NCI-H446 (cell line): ENCODE measurements at places on chromosomes 4 and X.

- no peak for DNase-seq
These were observed 527.0 kb downstream of the RAB28 start for GRCh38 chr4:12957108-12957507.

GRCh38 chr4:133647206-133647605, 498.1 kb downstream of the PCDH10 start:
- no peak for DNase-seq

GRCh38 chr4:156228676-156229075, 275.0 kb upstream of the CTSO start:
- no peak for DNase-seq

DNA sequence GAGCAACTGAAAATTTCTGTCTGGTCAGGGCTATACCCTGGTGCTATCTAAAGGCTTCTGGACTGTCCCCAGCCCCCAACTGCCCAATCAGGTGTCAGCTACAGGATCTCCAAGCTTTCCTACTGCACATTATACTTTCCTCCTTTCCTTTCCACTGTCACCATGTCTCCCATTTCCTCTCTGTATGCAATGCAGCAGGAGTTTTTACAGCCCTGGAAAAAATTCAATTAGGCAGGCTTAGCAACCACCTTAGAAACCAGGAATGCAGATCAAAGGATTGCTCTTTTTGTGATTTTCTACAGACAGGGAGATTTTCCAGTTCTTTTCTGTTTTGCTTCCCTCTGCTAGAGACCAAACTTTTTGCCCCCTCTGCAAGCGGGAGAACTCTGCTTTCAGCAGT, 6.0 kb upstream of the NAF1 start:
- no peak for DNase-seq

- DNase-seq: peak; percentile 42
These were observed 200.8 kb downstream of the MGST2 start for GRCh38 chr4:139866276-139866962.

- no peak for DNase-seq
These were observed 686 bp downstream of the FIP1L1 start for GRCh38 chr4:53378171-53378482.

DNA sequence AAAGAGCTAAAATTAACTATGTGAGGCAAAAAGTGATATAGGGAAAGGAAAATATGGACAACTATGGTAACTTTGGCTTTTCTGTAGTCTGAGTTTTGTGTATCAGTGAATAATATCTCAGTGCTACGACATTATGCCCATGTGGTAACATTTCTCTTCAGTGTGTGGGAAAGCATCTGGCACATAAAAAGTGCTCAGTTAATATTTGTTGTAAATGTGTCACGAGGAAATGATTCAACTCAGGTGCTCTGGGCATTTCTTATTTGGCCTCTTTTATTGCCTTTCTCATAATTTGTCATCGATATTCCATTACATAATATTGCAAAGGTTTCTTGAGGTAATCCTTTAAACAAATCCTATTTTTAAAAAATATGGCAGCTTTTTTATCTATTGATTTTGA, 17.6 kb downstream of the OFD1 start:
- DNase-seq: no peak

DNA sequence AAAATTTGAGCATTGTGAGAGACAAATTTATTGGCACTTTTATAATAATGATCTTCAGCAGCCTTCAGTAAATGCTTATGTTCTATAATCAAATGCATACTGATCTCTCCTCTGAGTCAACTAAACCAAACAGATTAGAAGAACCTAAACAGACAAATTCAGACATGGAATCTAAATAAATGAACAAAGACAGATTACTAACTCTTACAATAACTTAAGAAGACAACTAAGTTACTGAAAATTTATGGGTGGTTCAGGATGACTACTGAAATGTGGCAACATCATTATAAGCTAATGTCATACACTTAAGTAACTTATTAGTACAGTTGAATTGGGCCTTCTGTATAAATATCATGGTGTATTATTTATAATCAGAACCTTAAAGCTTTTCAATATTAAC, 127.3 kb downstream of the NEK1 start:
- no peak for DNase-seq

DNA sequence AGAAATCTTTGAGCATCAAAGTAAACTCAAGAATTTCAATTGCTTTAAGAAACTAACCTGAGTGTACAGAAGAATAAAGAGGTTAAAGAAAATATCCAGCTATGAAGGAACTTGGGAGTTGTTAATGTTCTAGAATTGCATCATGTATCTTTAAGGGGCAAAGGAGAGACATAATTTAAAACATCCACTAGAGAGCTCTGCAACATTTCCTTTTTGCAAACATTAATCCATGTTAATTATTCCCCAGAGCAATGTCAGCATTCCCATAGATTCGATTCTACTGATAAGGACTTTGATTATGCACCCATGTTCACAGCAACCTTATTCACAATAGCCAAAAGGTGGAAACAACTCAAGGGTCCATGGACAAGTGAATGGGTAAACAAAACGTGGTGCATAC, 80.2 kb upstream of the SORBS2 start:
- DNase-seq: no peak

GRCh38 chrX:76977452-76977851, 469.7 kb upstream of the FGF16 start:
- no peak for DNase-seq

DNA sequence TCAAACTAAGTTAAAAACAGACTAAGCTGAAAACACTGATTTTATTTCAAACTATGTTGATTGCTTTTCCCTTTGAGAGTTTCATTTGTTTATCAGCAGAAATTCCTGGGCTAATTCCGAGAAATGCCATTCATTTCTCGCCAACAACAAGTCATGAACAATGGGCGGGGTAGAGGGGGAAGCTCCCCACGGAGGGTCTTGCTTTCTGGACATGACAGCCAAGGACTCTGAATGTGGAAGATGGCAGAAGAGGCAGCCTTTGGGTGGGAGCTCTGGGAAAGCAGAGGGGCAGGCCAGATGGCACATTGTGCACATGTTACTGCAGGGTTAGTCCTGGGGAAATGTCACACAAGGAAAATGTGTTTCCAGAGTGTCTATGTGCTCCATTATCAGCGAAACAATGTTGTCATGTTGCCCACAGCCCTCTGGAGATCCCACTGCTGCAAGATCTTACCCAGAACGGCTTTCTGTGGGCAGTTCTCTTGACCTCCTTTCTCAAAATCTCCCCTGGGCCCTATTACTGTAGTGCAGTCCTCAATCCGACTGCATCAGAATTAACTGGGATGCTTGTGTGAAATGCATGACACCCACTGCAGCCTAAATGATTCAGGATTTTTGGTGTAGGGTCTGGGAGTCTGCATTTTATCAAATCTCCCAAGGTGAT, 45.0 kb downstream of the CHRDL1 start:
- no peak for DNase-seq

DNA sequence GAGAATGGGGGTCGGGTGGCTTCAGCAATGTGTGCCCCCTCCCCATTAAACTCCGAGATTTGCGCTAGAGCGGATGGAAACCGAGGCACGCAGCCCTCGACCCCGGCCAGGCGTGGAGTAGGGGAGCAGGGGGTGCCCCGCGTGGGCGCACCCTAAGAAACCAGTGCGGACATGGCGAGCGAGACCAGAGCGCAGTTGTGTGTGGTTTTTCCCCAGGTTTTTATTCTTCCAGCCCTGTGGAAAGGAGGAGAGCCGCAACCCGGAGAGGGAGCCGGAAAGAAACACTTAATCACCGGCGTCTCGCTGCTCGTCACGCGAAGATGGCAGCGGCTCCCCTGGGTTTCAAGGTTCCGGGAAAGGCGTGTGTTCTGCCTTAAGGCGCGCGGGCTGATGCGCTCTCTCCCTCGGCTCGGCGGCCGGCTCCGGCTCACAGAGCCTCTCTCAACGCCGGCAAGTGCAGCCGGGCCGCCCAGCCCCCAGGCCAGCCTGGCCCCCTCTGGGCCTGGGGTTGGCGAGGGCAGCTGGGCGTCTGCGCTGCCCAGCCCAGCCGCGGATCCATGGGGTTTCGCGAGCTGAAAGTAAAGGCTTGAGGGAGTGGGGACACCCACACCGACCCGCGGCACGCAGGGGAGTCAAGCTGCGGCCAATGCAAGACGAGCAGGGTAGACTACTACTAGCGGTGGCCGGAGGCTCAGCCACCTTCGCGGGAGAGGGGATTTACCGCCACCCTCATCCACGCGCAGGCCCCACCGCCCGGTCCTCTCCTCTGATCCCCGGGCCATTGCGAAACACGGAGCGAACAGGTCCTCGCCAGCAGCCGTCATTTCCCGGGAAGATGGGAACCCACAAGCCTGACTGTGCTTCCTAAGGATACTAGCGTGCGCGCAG, 74.0 kb upstream of the BCOR start:
- DNase-seq: no peak

DNA sequence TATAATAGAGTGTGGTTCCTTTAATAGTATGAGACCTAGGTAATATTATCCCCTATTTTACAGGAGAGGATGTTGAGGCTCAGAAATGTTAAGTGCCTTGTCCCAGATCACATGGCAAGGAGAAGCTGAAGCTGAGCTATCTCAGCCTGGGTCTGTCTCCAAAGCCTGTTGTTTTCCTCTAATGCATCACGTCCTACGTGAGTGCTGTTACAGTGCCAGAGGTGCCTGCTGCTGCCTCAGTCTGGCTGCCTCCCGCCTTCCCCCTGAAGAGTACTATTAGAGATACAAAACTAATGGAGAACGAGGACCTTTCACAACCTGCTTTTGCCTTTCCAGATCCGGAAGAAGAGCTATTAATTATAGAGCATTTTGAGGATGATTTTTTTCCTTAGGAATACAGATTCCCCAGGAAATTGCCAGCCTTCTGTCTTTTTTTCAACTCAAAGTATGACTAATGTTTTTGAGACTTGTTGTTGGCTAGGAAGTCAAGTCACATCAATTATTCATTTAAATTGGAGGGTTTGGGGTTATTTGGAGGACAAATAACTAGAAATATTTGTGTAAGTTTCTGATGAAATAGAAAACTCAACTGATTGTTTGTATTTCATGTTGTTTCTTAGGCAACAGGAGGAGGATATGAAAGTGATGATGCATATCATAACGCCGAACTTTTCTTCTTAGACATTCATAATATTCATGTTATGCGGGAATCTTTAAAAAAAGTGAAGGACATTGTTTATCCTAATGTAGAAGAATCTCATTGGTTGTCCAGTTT, 43.9 kb upstream of the MTMR1 start:
- DNase-seq: peak; percentile 23

DNA sequence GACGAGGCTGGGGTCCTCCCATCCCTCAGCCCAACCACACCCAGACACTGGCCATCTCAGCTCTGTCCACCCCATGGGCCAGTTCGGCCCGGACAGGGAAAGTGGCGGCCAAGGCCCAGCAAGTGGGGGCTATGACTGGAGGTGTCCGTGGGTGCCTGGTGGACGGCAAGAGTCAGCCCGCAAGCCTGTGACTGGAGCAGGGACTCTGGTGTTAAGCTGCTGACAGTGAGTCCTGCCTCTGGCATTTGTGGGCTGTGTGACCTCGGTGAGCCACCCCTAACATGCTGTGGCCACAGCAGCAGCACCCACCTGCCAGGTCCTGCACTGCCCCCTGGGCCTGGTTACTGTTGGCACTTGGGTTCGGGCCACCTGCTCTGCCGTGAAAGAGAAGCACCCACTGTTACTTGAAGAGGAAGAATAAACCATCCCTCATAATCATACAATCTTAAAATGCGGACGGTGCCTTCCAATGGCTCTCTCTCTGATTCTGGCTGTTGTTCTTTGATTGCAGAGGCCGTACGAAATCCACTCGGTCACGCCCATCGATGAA, 252.0 kb downstream of the EVC2 start:
- DNase-seq: no peak

DNA sequence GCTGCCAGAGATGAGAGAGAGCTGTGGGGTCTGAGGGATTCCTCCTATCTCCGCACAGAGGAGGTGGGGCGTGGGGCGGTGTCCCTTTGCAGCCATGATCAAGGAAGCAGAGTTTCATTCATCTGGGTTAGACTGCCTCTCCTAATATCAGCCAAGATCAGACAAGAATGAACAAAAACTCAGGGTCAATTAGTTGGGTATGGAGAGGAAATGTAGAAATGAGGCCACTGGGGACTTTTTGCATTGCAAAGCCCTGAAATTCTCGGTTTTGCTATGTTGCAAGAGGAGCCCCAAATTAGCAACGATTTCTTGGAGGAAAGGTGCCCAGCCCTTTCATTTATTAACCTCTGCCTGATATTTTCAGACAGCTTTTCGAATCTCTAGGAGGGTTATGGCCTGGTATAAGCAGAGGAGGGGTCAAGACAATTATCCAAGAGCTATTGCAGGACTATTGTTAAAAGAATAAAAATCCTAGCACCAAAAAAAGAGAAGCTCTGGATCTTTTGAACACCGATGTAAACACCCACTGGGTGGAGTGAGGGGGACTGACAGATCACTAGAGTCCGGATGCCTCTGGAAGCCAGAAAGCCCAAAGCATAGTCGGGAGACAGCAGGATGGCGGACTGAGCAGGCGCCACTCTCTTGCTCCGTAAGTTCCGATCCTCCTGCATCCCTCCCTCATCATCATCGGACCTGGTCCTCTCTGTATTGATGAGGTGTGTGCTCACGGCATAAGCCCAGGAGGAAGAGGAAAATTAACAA, 34.4 kb upstream of the ACSL1 start:
- no peak for DNase-seq

DNA sequence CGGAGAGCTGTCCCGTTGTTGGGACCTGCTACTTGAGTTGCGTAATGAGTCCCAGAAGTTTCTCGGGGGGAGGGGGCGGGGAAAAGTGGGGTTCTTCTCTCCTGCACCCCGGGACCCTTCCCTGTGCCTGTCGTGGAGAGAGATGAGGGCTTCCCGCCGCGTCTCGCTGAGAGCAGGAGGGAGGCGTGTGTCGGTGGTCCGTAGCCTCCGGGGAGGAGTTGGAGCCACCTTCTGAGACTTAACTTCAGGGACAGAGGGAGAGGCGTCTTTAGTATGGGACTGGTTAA, 698 bp downstream of the AFF1 start:
- DNase-seq: no peak

- no peak for DNase-seq
These were observed 12.5 kb downstream of the RFC1 start for GRCh38 chr4:39353478-39354253.

- no peak for DNase-seq
These were observed 169.0 kb downstream of the RAPGEF2 start for GRCh38 chr4:159271856-159272255.

DNA sequence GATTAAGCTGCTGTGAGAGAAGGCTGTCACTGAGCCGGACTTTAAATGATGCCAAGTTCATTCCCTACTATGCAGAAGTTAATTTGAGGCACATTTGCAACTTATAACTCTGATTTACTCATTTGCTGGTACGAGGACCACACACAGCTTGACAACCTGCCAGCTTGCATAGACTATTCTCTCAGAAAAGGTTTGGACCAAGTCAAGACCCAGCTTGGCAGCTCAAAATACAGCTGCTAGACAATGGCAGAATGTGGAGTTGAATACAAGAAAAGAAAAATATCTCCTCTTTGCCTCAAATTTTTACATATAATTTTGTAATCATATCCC, 338.9 kb downstream of the DHX15 start:
- no peak for DNase-seq

- no peak for DNase-seq
These were observed 1655.8 kb upstream of the TENM3 start for GRCh38 chr4:180587379-180587778.

GRCh38 chr4:10587697-10588096, 96.9 kb downstream of the CLNK start:
- DNase-seq: no peak

- DNase-seq: no peak
These were observed at the start of gene ZFP42 for GRCh38 chr4:187995322-187996207. Gene ZFP42, plus strand, starts transcription at chr4:187995771. Its CDS starts 7,037 bp downstream, at chr4:188002808.

GRCh38 chr4:113311047-113311446, 261.6 kb downstream of the ANK2 start:
- no peak for DNase-seq

- no peak for DNase-seq
These were observed 196.7 kb downstream of the MID1 start for GRCh38 chrX:10423716-10424115.
